CD4-positive, alpha-beta T cell treated with Interleukin-4 for 4 hours (primary cell): ENCODE measurements at places on chromosomes 5 and 9.

GRCh38 chr9:135447126-135447525 is 32.5 kb upstream of the PPP1R26 start:
- no peak for DNase-seq

GRCh38 chr9:93852728-93853127 is 102.4 kb downstream of the BARX1 start:
- no peak for DNase-seq

- DNase-seq = no peak
Observed at GRCh38 chr9:78559449-78559885, 262.5 kb downstream of the PSAT1 start.

DNA sequence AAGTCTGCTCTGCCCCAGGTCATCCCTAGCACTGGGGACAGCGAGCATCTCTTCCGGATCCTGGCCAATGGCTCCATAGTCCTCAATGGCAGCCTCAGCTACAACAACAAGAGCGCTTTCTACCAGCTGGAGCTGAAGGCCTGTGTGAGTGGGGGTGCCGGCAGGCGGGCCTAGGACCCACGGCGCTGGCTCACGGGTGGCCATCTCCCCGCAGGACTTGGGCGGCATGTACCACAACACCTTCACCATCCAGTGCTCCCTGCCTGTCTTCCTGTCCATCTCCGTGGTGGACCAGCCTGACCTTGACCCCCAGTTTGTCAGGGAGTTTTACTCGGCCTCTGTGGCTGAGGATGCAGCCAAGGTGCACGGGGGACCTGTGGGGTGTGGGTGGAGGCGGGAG is 25.9 kb downstream of the CDHR2 start:
- DNase-seq = no peak

DNA sequence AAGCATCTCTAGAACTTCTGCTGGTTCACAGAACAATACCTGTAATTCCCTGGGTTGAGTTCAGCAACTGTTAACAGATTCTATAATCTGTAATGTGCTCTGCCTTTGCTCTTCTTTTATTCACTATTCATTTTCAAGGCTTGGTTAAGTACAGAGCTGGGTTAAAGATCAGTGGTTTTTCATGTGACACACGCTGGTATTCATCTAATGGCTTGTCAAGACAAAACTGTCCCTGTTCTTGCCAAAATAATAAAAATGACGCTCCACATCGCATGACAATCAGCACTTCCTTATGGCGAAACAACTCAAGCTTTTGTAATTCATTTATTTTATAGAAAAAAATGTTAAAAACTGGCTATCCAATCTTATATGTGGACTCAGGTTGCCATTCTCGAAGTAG is 137.9 kb downstream of the BNC2 start:
- no peak for DNase-seq

DNA sequence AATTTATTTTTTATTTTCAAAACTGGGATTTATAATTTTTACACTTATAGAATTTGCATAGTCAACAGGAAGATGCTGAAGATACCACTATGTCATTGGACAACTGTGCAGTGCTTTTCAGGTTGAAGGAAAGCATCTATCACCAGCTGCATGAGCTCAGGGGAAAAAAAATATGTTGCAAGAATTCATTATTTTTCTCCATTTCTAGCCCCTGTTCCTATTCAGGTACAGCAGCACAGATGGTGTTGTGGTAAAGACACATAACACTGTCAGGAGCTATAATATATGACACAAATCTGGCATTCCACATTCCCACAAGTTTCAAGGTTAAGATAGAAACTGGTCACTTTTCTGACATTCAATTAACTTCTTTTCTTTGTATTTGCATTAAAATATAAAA is 1088.6 kb downstream of the MAT2B start:
- DNase-seq = no peak

- DNase-seq = no peak
Observed at GRCh38 chr5:115796656-115797055, 19.8 kb downstream of the CDO1 start.

- no peak for DNase-seq
Observed at GRCh38 chr9:108550106-108550505, 305.7 kb downstream of the ACTL7B start.

- no peak for DNase-seq
Observed at GRCh38 chr5:117054911-117055310, 480.3 kb upstream of the SEMA6A start.

DNA sequence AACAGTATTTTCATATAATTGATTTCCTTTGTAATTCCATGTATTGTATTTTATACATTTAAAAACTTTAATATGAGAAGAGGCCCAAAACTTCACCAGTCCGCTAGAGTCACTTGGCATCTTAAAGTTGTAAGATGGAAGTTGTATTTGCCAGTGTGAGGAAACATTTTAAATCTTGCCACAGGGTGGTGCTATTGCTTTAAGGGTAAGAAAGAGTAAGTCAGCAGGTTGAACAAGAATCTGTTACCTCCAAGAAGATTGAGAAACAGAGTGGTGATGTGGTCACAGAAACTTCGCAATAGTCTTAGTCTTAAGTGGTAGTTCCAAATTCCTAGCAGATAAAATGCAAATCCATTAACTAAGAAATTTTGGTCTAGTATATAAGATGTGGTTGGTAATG is 39.8 kb upstream of the RANBP6 start:
- peak; percentile 69 for DNase-seq

GRCh38 chr9:78004478-78005229 is 27.0 kb downstream of the GNAQ start:
- DNase-seq = peak; percentile 6

- DNase-seq = no peak
Observed at GRCh38 chr9:98159301-98159700, 33.1 kb downstream of the CORO2A start.

GRCh38 chr9:75979362-75979761 is 88.9 kb downstream of the PCSK5 start:
- DNase-seq = no peak

- DNase-seq = peak; percentile 74
Observed at GRCh38 chr9:75147638-75148037, 59.3 kb downstream of the OSTF1 start.

GRCh38 chr9:133160742-133161546 is 2.8 kb downstream of the GBGT1 start:
- peak; percentile 52 for DNase-seq

GRCh38 chr9:105024529-105024928 is 96.6 kb upstream of the ABCA1 start:
- DNase-seq = no peak

GRCh38 chr5:96743065-96743768 is 64.5 kb downstream of the ERAP1 start:
- DNase-seq = no peak

- no peak for DNase-seq
Observed at GRCh38 chr9:109319626-109320241, 1.1 kb downstream of the EPB41L4B start.

DNA sequence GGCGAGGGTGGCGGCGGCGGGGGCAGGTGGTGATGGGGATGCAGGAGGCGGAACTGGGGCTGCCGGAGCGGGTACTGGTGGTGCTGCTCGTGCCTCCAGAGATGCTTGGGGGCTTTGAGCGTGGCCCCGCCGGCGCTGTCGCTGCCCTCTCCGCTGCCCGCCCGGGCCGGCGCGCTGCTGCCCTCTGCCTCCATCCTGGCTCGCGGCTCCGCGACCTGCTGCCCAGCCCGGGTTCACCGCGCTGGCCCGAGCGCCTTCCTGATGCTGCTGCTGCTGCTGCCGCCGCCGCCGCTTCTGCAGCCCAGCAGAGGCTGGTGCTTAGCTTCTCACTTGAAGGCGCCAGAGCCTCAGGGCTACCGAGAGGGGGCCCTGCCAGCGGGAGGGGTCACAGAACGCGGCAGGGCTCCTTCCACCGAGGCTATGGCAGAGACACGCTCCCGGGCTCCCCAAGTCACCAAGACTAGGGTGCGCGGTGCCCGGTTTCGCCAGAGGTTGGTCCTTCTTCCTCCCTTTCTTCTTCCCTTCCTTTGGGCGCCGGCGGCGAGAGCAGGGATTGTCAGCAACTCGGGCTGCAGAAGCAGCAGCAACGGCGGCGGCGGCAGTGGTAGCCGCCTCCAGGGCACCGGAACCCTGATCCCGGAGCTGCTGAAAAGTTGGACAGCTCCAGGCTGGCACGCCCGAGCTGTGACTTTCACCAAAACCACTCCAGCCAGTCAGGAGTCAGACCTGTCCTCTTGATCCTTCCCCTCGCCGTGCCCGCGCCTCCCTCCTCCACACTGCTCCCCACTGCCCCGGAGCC is at the start of gene PDE4D:
TSS of gene PDE4D (minus strand) at position 298 of the 799 bp plus-strand sequence.
- DNase-seq = no peak

- no peak for DNase-seq
Observed at GRCh38 chr5:95238560-95239325, 46.2 kb downstream of the MCTP1 start.

DNA sequence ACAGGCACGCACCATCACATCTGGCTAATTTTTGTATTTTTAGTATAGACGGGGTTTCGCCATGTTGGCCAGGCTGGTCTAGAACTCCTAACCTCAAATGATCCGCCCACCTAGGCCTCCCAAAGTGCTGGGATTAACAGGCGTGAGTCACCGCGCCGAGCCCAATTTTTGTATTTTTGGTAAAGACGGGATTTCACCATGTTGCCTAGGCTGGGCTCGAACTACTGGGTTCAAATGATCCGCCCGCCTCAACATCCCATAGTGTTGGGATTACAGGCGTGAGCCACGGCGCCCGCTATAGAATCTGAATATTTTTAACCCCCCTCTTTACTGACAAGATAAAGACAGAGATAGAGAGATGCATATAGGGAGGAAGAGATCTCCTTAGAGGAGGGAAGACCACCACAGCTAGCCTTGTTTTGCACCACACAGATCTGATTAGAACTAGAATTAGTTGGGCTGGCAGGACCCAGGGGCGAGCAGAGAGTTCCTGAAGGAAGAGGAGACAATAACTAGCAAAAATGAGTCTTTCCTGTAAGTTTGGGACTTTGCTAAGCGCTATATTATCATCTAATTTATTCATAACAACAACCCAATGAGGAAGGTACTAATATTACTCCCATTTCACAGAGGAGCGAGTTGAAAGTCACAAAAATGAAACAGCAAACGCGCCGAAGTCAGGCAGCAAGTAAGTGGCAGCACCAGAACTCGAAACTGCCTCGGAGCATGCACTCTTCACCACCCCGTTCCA is 1.5 kb upstream of the ANKHD1 start:
- DNase-seq = no peak

GRCh38 chr9:124054582-124055227 is 43.1 kb downstream of the LHX2 start:
- DNase-seq = no peak

DNA sequence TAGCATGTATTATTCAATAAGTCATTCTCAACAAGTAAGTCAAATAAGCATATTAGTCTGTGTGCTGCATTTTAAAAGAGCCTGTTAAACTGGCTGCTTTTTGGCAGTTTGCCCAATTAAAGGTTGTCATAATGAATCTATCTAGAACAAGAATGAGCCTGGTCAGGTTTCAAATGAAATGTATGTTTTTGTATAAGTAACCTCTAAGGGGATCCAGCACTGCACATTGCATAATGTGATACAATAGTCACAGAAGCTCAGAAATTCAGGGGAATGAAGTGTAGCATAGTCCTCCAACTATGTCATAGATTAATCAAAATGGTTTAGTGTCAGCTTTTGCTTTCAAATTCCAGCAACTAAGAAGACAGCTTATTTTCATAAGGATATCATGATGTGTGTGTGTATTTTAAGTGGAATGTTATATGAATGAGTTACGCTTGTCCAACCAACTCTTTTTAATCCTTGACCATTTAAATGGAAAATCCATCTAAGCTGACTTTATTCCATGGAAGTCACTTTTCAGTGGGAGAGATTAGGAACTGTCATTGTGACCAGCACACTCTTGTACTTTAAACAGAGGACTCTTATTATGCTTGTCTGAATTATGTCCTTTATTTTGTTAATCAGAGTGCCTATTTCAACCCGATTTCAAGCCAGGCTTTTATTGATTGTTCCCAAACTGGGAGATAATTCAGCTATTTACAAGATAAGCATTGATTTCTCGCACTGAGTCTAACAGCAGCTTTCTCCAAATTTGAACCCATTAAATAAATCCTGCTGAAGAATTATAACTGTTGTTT is 283.9 kb upstream of the ADAMTSL1 start:
- DNase-seq = no peak

DNA sequence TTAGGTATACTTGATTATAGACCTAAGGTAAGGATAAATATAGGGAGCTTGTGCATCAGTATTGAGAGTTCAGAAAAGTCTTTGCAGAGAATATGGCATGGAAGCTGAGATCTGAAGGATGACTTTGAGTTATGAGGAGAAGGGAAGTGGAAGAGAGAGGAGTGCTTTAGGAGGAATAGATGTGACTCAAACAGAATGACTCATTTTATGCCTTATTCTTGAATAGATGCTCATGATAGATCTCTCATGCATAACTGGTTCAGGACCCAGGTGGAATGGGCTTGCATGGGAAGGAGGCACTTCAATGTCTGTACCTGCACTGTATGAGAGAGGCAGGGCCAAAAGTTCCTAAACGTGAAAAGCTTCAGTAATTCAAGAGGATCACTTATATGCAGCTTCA is 103.3 kb downstream of the CWC27 start:
- no peak for DNase-seq

- no peak for DNase-seq
Observed at GRCh38 chr5:20129501-20129900, 141.5 kb upstream of the CDH18 start.
